ENCODE measurements at places on chromosomes 5 and 9.

- DNase-seq: no peak
These were observed 18.0 kb upstream of the LHX3 start for GRCh38 chr9:136222906-136223285.

DNA sequence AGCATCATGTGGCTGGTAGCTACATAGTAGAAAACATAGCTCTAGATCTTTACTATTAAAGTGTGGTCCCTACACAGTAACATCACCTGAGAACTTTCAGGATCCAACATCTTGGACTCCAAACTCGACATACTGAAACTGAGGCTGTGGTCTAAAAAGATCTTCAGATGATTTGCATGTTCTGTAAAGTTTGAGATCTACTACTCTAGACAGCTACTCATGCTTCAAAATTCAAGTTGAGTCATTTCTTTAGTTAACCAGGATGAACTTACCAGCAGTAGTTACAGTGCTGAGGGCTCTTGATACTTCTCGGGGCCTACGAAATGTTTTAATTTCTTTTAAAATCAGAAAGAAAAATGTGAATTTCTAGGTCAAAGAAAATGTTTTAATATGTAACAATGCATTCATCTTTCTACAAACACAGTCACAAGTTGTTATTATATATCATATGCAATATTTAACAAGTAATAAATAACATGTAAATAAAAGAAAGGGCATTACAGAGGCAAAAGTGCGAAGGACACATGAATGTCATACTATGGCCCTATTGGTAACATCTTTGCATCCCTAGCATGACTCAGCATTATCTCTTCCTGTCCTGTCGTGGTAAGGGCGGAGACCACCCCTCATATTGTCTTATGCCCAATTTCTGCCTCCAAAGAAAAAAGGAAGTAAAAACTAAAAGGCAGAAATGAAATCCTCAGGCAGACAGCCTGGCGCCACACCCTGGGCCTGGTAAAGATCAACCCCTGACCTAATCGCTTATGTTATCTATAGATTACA lies 563.9 kb upstream of the TLE4 start:
- DNase-seq: no peak

DNA sequence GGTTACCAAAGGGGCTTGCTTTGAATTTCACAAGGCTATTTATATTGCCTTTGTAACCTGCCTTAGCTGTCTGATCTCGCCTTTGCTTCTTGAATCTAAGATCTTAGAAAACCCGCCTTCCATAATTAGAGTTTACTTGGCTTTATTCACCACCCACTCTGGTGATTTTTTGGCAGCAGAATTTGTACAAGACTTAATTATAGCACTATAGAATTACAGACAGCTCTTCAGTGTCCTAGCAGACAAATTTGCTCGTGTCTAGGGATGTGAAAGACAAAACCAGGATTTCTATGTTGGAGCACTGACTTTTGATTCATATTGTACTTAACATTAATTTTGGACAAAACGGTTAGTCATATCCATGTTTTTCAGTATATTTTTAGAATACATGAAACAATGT lies 306.6 kb downstream of the ADGRV1 start:
- DNase-seq: no peak

- no peak for DNase-seq
These were observed 337.7 kb downstream of the FBXL7 start for GRCh38 chr5:15837551-15838289.

- no peak for DNase-seq
These were observed 26.0 kb upstream of the FCN2 start for GRCh38 chr9:134854541-134854981.

DNA sequence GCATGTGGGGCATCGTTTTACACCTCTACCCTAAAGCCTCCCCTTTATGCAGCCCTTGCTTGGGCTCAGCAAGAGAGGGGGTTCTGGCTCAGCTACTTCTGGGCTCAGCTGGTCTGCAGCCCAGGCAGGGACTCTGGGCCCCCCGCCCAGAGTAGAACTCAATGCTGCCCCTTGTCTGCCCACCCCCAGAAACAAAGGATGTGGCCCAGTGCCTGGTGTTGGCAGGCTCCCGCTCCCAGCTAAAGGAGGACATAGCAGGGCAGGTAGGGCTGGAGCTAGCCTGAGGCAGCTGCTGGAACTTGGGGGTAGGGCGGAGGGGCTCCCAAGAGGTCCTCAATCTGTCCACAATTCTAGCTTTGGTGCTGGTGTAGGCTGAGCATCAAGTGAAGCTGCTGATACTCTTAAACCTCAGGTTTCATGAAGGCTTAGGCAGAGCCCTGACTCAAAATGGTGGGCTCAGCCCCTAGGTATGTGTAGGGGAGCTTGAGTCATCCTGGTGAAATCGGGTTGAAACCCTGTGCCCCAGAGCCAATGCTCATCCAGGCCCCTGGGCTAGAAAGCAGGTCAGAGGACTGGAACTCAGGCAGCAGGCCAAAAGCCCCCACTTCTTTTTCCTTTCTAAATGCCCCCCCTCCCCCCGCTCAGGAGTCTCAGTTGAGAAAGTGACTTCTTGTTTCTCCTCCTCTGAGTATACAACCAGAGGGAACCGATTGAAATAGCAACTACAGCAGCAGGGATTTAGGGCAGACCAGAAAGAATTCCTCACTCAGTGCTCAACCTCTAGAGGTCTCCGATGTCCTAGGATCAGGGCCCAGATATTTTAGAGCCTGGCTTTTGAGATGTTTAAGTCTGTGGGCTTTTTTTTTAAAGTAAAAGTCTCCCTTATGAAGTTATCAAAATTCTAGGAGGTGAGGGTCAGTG lies 11.4 kb downstream of the PSD2 start:
- DNase-seq: no peak

GRCh38 chr9:128621730-128622455 lies 34.8 kb downstream of the DYNC2I2 start:
- DNase-seq: no peak

DNA sequence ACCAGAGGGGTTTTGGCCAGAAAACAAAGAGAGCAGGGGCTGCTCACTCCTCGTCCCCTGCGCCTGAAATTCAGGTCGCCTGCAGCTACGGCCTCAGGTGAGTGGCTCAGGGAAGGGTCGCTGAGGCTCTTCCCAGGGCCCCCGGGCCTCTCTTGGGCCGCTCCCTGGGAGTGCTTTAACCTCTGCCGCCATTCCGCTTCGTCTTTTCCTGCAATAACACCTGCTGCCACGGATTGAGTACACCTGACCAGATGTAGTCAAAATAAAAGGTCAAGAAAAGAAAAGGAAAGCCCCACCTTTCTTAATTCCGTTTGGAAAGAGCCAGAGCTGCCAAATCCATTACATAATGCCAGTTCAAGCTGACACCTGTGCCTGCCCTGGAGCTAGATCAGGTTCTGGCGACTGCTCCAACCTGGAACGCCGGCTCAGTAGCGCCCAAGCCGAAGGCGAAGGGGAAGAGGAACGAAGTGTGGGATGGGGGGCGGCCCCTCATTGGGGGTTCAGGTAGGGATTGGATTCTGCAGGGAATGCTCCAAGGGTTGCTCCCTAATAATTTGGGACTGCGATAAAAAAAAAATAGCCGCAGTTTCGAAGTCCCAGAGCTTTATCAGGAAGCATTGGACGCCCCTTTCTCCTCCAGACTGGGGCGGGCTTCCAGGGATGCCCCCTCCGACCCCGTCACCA lies 193.9 kb downstream of the MEF2C start:
- DNase-seq: no peak

- no peak for DNase-seq
These were observed 42.6 kb downstream of the ZDHHC21 start for GRCh38 chr9:14650596-14650995.

DNA sequence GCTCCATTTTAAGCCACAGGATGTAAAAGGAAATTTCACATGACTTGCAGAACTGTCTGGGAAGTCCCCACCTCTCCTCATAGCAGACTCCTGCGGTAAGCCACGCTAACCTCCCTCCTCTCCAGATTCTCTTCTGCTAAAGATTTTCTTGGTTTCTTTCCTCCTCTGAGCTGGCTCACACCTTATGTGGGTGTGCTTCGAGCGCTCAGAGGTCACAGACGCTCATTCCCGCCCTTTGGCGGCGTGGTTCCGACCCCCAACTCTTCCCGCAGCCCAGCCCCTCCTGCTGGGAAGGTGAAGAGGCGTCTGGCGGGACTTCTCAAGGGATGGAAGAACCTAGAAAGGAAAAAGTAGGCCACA lies 32.9 kb upstream of the CDK20 start:
- DNase-seq: no peak

DNA sequence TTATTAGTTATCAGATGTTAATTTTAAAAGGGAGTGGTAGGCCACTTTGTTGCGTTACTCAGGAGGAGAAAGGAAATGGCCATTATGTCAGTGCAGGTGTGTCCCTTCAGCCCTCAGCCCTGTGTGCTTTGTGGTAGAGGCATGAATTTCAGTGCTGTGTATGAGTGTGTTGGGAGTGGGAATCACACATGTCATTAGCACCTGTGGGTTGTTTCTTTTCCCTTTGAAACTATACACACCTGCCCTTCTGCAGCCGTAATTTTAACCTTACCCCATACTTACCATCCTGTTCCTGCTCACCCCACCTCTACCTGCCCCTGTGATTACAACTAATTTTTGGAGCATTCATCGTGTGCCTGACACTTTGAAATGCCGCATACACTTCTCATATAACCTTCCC lies 156.4 kb downstream of the ARHGAP26 start:
- no peak for DNase-seq

DNA sequence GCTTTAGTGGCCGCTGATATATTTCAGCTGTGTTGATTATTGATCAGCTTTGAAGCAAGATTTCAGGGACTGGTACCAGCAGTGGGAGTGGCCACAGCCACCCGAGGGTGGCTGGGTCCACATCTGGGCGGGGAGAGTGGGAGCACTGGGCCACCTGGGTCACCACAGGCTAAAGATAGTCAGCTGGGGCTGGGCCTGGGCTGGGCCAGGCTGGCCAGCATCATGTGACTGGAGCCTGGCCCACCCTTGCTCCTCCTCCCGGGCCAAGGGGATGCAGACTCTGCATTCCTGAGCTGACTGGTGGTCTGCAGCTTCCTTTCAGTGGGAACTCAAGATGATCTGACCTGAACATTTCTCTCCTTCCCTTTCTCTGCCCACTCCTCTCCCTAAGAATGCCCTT lies 27.1 kb downstream of the LARP1 start:
- no peak for DNase-seq

DNA sequence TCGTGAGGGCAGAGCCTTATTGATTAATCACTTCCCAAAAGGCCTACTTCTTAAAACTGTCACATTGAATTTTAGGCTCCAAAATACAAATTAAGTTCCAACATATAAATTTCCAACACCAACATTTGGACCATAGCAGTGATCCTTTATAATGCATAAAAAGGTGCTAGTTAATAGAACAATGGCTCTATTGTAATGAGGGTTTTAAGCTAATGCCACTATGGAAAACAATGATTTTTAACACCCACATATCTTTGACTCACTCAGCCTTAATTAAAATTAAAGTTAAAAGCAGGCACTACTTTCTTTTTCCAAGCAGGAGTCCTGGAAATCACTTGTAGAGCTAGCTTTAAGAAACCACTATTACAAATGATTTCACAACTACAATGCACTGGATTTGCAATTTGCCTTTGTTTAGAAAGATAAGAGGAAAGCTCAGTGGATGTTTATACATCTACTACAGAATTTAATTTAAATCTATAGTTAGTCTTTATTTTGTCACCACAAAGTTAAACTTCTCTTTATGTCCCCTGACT lies 41.8 kb downstream of the DPYSL3 start:
- DNase-seq: no peak

GRCh38 chr5:180646289-180646962 lies 3.0 kb downstream of the FLT4 start:
- no peak for DNase-seq

GRCh38 chr5:36152324-36153297 lies 700 bp downstream of the SKP2 start:
- no peak for DNase-seq

DNA sequence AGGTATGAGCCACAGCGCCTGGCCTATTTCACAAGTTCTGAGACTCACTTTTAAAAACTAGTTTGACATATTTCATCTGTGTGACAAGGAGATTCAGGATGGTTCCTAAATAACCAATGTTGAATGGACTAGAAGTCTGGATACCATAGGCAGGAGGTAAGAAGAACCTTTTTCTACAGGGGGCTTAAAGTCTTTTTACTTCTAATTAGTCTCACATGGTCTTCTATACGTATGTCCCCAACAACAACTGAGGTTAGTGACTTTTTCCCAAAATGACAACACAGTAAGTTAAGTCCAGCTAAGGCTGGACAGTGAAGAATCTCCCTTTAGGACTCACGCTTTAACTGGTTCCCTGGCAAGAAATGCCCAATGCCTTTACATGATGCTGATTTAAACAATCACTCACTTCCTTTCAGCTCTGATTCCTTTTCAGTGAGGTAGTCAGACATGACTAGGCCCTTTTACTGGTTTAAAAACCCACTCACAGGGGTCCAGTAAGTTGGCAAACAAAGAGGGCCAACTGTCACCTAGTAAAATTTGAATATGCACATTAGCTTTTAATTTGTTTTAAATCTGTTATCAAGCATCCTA lies 12.1 kb upstream of the HAUS6 start:
- no peak for DNase-seq

GRCh38 chr9:136399176-136400037 lies 563 bp downstream of the SNAPC4 start:
- DNase-seq: no peak

- no peak for DNase-seq
These were observed 471.9 kb downstream of the MTRR start for GRCh38 chr5:8340739-8341344.

- DNase-seq: no peak
These were observed 24.0 kb downstream of the GALNT10 start for GRCh38 chr5:154214371-154215106.

DNA sequence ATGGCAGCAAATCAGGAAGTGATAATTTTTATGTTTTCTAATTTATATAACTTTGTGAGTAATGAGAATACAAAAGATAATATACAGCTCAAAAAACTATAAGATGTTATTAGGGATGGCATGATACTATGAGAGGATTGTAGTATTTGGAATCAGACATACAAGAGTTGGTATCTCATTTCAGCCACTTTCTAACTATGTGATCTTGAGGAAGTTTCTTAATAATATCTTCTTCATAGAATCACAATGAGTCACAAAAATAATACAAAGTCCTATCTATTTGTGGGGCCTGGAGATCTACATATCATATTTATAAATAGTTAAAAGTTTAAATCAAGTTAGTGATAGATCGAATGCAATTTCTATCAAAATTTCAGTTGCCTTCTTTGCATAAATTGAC lies 23.7 kb upstream of the TMED7 start:
- DNase-seq: no peak

- no peak for DNase-seq
These were observed 372.8 kb upstream of the SLC30A5 start for GRCh38 chr5:68720884-68721610.

Data from stimulated activated CD8-positive, alpha-beta memory T cell treated with anti-CD3 and anti-CD28 coated beads, Interleukin-2, amount 100 ng/mL, for 1 hour (primary cell).